Neuronal stem cell (in vitro differentiated cells): ENCODE measurements at places on chromosomes 7 and 10.

- no peak for DNase-seq
Measured at GRCh38 chr7:155972651-155973390, 160.6 kb upstream of the SHH start.

- DNase-seq = no peak
Measured at GRCh38 chr10:47098238-47098637, 187.0 kb downstream of the PTPN20 start.

GRCh38 chr7:94375691-94376090 lies 19.0 kb upstream of the COL1A2 start:
- no peak for DNase-seq

DNA sequence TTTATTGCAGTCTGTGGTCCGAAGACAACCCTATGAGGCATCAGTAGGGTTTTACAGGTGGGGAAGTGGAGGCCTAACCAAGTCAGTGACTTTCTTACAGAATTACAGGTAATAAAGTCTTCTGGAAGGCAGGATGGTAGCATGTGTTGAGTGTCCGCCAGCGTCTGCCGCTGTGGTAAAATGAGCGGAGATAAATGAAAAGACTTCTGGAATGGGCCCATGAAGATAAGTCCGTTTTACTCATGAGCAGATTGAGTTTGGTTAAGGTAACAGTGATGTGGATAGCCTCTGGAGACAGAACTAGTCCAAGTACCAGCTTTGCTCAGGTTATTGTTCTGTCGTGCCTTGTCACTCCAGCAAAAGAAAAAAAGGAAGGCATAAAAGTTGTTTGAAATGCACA lies 966 bp downstream of the FBH1 start:
- DNase-seq = no peak

DNA sequence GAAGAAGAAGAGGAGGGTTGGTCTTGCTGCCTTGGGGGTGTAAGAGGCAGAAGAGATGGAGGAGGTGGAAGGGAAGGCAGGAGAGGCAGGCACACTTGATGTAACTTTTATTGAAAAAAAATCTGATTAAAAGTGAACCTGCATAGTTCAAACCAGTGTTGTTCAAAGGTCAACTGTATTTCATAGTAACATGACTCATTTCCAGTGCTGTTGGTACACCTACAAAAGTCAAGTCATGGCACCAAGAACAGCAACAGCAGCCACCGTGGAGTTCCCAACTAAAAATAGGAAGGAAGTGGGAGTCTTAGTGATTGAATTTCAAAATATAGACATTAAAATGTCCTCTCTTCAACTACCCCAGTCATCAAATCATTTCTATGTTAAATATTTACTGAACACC lies 88.5 kb downstream of the CTNNA3 start:
- no peak for DNase-seq

GRCh38 chr7:96700516-96700915 lies 9.1 kb downstream of the SEM1 start:
- no peak for DNase-seq

DNA sequence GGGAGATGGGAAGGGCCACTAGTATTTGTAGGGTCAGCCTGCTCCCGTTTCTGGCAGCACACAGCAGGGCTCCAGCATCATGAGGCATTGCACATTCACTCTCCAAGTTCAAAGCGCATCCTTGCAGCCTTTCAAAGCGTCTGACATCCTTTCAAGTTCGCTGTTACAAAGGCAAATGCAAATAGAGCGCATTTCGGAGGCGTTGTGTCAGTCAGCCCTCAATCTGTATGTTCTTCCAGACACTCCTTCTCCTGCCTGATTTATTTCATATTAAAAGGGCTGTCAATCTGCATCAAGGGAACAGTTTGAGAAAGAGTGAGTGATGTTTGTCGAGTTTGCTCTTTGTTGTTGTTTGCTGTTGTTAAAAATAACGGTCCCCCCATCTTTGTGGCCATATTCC lies 188.5 kb downstream of the SNX10 start:
- no peak for DNase-seq

- DNase-seq = no peak
Measured at GRCh38 chr10:98302741-98303365, 34.9 kb upstream of the LOXL4 start.

DNA sequence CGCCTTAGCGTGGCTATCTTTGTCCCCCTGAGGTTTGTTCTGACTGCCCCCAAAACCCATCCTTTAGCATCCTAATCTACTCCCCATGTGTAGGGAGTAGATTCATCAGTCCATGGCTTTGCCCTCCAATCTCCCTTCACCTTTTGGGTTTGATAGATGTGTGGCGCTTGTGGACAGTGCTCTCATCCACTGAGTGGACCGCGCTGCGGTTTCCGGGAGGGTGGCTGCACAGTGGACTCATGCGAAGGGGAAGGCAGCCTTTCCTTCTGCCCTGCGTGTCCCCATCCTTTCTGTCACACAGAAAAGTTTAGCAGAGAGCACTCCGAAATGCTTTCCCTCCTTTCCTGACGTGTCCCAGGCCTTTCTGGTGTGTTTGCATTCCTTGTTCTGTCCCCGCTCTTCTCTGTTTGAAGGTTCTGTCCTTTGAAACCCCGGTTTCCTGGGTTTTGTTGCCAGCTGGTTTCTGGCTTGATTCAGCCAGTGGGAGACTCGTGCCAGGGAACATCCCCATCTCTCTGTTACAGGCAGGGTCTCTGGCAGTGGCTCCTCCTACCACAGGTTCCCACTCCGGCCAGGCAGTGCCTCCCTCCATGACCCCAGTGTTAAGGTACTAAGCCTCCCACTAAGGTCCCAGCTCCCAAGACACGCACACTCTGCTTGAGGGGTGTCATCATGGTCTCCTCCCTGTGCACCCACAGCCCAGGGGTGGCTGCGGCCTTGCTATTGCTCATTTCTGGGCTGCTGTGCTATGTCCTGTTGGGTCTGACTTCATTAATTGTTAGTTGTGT lies 547.7 kb upstream of the DPP6 start:
- DNase-seq = no peak

GRCh38 chr7:55498142-55498541 lies 74.2 kb downstream of the VOPP1 start:
- DNase-seq = no peak

DNA sequence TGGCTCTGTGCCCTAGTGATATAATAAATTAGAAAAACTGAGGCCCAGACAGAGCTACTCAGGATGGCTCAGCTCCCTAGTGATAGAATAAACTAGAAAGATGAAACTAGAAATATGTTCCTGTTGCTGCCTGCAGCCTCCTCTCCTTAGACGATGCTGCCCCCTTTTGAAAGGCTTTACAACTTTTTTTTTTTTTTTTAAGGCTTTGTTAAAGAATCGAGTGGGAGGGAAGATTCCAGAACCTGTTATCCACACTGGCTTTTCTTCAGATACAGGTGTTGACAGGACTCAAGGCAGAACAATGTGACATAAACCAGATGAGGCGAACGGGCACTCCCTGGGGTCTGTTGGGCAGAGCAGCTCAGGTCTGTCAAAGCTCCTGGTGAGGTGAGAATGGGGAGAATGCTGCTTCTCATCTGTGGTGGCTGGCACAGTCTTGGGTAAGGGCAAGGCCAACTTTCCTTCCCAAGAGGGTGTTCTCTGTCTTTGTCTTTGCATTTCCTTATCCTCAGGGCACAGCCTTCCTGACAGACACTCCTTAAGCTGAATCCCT lies 175.1 kb downstream of the COBL start:
- peak; percentile 26 for DNase-seq

GRCh38 chr10:47400251-47400650 lies 16.2 kb upstream of the ZNF488 start:
- no peak for DNase-seq

DNA sequence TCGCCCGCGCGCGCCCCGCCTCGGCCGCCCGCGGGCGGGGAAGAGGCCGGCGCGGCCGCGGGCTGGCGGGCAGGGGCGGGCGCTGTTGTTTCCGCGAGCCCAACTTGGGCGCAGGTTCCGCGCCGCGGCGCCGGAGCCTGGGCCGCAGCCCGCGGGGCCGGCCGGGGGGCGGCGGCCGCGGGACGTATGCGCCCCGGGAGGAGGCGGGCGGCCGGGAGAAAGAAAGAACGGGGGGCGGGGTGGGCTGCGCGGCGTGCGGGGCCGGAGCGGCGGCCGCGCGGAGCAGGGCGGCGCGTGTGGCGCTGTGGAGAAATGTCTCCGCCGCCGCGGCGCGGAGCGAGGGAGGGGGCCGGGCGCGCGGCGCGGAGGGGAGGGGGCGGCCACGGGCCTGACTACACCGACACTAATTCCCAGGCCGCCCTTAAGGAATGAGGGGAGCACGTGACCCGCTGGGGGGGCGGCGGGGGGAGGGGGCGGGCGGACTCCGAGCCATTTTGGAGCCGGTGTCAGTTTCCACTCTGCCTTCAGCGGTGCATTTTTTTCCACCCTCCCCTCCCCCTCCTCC lies at the start of gene BMI1:
Gene BMI1 (plus strand): TSS at position 509 of the 565 bp plus-strand sequence. CDS start 5,351 bp downstream, outside the sequence.
- peak; percentile 72 for DNase-seq

GRCh38 chr10:91860885-91861284 lies 48.4 kb downstream of the FGFBP3 start:
- no peak for DNase-seq

GRCh38 chr7:4051696-4052095 lies 630.4 kb upstream of the FOXK1 start:
- DNase-seq = no peak

GRCh38 chr7:126843336-126843735 lies 409.4 kb downstream of the GRM8 start:
- no peak for DNase-seq

GRCh38 chr7:89837515-89837914 lies 316.8 kb upstream of the STEAP1 start:
- peak; percentile 44 for DNase-seq

- no peak for DNase-seq
Measured at GRCh38 chr7:99002148-99002826, 124.0 kb downstream of the TRRAP start.

- no peak for DNase-seq
Measured at GRCh38 chr10:72626444-72626754, 520 bp upstream of the MICU1 start.

DNA sequence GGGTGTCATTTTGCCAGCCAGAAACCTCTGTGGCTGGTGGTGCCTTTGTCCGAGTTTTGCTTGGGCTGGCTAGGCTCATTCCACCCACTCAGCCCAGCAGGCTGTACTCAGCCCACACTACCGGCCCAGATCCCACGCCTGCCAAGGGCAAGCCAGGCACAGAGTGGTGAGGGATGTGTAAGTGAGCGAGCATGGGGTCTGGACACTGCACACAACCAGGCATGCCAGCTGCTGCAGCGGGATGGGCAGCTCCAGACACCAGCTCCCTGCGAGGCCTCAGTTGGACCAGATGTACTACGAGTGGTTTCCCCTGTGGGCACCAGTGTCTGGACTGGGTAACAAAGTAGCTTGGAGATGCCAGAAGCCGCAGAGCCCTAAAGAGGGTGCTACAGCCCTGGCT lies 134.2 kb upstream of the C7orf33 start:
- DNase-seq = no peak

GRCh38 chr10:124648738-124649137 lies 95.4 kb downstream of the FAM53B start:
- DNase-seq = no peak

GRCh38 chr7:138563808-138564207 lies 103.7 kb downstream of the TRIM24 start:
- DNase-seq = no peak

- no peak for DNase-seq
Measured at GRCh38 chr7:124881981-124882380, 47.6 kb downstream of the POT1 start.

DNA sequence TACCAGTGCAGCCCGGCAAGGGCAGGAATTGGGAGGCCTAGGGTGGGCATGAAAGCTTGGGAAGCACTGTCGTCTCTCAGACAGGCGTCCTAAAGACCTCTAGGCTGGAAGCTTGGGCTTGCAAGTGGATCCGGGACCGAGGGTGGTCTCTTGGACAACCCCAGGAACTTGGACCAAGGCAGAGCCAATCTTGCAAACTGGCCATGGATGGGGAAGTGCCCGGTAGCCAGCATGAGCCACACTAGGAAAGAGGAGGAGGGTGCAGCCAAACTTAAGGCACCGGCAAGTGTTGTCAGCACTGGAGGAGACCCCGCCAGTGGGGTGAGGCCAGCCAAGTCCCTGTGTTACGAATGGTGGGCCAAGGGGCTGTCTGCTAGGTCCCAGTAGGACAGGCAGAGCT lies 8.5 kb downstream of the LRIT2 start:
- no peak for DNase-seq

DNA sequence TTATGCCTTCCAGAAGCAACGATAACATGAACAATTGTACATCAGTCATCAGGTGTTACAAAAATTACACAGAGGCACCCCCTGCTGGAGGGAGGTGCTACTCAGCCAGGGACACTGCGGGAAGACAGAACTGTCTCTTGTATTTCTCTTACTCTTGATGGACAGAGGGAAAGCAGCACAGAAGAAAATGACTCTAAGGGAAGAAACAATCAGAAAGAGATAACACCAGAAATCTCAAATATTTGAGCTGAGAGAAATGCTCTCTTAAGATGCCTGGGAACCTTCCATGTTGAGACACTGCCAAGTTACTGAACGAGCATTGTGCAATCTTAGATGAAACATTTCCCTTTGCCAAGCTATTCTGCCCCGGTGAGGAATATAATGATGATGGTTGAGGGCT lies 227.6 kb upstream of the NPSR1 start:
- no peak for DNase-seq

DNA sequence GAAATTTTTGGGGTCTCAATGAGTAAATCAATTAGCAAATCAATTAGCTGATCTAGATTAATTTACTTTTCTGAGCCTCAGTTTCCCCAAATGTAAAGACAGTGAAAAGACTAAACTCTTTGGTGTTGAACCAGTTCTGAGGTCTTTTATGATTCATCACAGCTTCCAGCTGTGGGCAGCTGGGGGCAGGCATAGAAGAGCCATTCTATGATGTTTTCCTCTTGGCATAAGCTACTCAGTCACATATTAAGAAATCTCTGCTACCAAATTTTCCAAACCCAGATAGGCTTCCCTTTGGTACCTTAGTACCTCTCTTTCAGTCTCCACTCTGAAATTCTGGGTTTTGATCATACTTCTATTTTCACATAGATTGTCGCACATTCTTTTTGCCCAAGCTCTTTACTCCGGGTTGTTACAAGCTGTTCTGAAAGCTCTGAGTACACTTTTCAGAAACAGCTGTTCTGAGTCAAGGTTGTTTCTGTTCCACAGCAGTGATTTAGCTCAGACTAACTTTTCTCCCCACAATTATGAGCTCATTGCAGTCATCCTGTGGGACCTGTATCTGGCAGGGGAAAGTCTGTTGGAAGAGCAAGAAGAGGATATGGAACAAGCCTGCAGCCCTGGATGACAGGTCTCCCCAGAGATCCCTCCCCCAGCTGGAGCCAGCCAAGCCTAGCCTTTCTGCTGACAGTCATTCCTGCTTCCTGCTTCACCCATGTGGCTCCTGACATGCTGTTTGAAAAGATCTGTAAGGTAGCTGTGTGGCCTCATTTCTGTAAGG lies 599.6 kb upstream of the GHITM start:
- no peak for DNase-seq

DNA sequence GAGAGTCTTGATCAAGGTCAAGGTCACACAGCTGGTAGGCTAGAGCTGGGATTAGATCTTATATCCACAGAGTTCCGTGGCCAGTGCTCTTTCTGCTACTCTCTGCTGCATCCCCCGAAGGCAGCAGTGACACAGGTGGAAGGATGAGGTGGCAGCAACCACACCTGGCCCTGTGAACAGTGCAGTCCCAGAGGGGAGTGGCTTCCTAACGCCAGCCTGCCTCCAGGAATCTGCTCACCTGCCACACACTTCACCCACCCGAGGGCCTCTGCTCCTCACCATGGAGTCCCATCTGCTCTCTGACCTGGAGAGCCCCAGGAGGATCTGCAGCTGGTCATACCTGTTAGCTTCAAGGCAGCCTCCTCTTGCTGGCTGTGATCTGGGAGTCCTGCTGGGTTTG lies 484.2 kb downstream of the PLXNA4 start:
- no peak for DNase-seq
